Muscle of leg (tissue), 16 donors: ENCODE measurements at places on chromosomes 3 and 15. TPM values are rescaled to one million over a fixed set of nuclear protein-coding genes. Genes with fewer than 3 reads are reported as not detected.

GRCh38 chr3:3737531-3737930 lies 61.7 kb upstream of the LRRN1 start:
- DNase-seq = peak; percentile 33
- no peak overlapping the region for H3K4me3 ChIP-seq
- H3K27ac ChIP-seq = no peak overlapping the region
- H3K4me1 ChIP-seq = peaks cover 9% of the 10 kb centered on the region
- no peaks in the 10 kb centered on the region for H3K36me3 ChIP-seq

- no peaks in the 10 kb centered on the region for H3K36me3 ChIP-seq
- H3K27ac ChIP-seq = no peak overlapping the region
- no peak for DNase-seq
- H3K4me1 ChIP-seq = peaks cover 8% of the 10 kb centered on the region
- no peak overlapping the region for H3K4me3 ChIP-seq
- H3K27me3 ChIP-seq = no peaks in the 10 kb centered on the region
Observed at GRCh38 chr15:42121021-42121420, 26.7 kb upstream of the PLA2G4D start.

GRCh38 chr3:151281671-151282324 lies 3.5 kb upstream of the P2RY14 start:
- H3K36me3 ChIP-seq = no peaks in the 10 kb centered on the region
- peak; percentile 94 for DNase-seq
- peak overlapping the region; percentile 76 for H3K27ac ChIP-seq
- no peak overlapping the region for H3K4me3 ChIP-seq

The TMEM115 gene
- 25.3 TPM for total RNA-seq

The HCN4 gene
- total RNA-seq = not detected

DNA sequence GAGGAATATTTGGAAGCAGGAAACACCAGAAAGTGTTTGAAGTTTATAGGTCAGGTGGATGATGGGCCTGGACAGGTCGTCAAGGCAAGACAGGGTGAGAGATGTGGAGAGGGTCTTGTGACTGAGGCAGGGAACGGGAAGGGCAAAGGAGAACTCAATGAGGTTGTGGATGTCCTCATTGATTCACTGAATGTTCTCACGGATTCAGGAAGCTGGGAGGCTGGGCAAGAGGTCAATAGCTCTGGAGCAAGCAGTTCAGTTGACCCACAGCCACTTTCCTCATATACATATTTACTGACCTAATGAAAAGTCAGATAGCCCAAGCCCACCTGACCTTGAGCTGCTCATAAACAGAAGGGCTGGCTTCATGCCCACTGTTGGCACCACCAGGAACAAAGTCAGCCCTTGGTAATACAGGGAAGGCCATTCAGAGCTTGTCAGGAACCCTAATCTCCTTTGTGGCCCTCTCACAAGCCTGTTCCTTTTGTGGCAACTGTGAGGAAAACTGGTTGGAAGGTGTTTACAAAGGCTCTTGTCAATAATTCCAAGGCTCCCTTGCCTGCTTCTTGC lies 31.6 kb downstream of the ARRDC4 start:
- H3K27me3 ChIP-seq = no peaks in the 10 kb centered on the region
- H3K27ac ChIP-seq = peak overlapping the region; percentile 29
- H3K4me1 ChIP-seq = peaks cover 12% of the 10 kb centered on the region
- H3K4me3 ChIP-seq = no peak overlapping the region

The MAP2K5 gene
- 10.2 TPM for total RNA-seq

The GPR62 gene
- 0.13 TPM for total RNA-seq

DNA sequence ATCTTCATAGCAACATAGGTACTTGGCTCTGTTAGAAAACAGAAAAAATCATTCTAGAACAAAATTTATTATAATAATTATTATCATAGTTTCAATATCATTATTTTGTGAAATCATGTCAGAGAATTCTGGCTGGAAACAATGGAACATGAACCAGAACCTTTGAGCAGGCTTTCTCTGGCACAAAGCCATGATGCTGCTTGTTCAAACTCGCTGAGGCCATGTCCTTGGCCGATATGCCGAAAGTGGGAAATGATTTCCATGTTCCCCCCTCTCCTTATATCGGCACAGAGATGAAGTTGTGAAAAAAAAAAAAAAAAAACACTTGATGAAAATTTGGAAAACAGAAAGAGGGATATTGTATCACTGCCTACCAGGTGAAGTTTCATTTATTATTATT lies 49.0 kb upstream of the MRPL3 start:
- DNase-seq = no peak
- no peaks in the 10 kb centered on the region for H3K27me3 ChIP-seq
- no peak overlapping the region for H3K27ac ChIP-seq

- H3K27me3 ChIP-seq = no peaks in the 10 kb centered on the region
- H3K36me3 ChIP-seq = no peaks in the 10 kb centered on the region
- no peak overlapping the region for H3K27ac ChIP-seq
- H3K4me3 ChIP-seq = no peak overlapping the region
- no peaks in the 10 kb centered on the region for H3K4me1 ChIP-seq
- DNase-seq = peak; percentile 24
Observed at GRCh38 chr3:87694678-87695077, 364.1 kb downstream of the CGGBP1 start.

- no peaks in the 10 kb centered on the region for H3K36me3 ChIP-seq
- DNase-seq = no peak
- H3K4me1 ChIP-seq = no peaks in the 10 kb centered on the region
- H3K27me3 ChIP-seq = no peaks in the 10 kb centered on the region
Observed at GRCh38 chr15:96457841-96458240, 127.3 kb downstream of the NR2F2 start.
